ENCODE measurements at places on chromosomes 4 and X.

DNA sequence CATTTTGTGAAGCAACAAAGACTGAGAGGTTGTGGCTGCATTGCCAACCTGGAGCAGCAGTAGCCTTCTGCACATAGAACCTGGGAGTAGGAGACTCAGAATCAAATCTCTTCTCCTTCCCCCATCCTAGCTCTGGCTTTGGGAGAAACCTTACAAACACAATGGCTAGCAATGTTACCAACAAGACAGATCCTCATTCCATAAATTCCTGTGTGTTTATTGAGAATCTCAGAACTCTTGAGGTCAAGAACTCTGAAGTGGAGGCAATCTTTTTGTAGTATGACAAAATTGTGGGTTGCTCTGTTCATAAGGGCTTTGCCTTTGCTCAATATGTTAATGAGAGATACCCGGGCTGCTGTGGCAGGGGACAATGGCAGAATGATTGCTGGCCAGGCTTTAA, 406.7 kb upstream of the SPANXN1 start:
- DNase-seq = no peak

- peak; percentile 36 for DNase-seq
These were observed at the start of gene GSPT2 for GRCh38 chrX:51743179-51743957. GSPT2 (plus strand) TSS chrX:51743442; CDS start chrX:51743627, 185 bp downstream.

GRCh38 chr4:158788516-158788915, 19.7 kb downstream of the FNIP2 start:
- DNase-seq = no peak

GRCh38 chr4:168888715-168889215, 121.3 kb downstream of the CBR4 start:
- DNase-seq = no peak

GRCh38 chrX:47577901-47578300, 4.3 kb upstream of the TIMP1 start:
- no peak for DNase-seq

GRCh38 chr4:185500576-185500975, 29.0 kb upstream of the CCDC110 start:
- DNase-seq = no peak

DNA sequence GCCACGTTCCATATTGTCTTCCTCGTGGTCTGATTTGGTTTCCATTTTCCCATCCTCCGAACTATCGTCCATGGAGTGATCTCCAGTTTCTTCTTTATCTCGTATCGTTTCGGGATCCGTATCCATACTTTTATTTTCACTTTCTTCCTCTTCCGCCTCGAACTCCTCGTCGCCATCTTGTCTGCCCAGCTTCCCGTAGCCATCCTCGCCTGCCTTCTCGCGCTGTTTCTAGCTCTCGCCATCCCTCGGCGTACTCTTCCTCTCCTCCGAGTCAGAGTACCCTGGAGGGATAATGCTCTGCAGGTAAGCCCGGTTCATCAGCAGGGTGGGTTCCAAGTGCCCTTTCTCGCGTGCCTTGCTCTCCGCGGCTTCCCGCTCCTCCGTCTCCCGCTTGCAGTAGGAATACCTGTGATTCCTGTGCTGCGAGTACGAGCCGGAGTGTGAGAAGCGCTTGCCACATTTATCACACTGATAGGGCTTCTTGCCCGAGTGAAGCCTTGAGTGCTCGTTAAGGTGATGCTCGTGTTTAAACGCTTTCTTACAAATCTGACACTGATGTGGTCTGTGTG, 134.5 kb upstream of the TAPT1 start:
- DNase-seq = no peak

DNA sequence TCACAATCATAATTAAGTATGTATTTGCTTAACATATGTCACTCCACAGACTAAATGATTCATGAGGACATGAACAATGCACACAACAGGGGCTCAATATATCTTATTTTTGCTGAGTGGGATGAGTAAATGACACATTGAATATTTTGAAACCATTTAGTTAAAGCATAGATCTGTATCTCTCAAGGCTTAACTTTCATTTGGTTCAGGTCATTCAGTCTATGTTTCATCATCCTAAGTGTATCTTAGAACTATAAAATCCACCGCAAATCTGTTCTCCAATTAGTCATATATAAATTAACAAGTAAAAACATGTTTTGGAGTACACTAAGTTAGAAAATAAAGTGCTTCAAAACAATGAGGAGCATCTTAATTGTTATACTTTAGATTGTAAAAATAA, 45.8 kb downstream of the AREG start:
- no peak for DNase-seq

DNA sequence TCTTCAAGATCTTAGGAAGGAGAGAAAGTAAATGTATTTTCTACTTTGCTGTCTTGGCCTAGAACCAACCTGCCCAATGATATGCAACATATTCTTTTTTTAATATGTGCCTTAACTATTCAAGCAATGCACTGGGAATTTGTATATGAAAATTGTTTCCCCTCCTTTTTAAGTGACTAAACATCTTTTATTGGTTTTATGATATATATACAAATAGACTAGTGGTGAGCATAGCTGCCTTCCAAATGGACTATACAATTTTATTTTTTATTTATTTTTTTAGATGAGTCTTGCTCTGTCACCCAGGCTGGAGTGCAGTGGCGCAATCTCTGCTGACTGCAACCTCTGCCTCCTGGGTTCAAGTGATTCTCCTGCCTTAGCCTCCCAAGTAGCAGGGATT, 10.3 kb downstream of the NOCT start:
- no peak for DNase-seq

GRCh38 chr4:7699031-7699430, 240.6 kb downstream of the AFAP1 start:
- no peak for DNase-seq

DNA sequence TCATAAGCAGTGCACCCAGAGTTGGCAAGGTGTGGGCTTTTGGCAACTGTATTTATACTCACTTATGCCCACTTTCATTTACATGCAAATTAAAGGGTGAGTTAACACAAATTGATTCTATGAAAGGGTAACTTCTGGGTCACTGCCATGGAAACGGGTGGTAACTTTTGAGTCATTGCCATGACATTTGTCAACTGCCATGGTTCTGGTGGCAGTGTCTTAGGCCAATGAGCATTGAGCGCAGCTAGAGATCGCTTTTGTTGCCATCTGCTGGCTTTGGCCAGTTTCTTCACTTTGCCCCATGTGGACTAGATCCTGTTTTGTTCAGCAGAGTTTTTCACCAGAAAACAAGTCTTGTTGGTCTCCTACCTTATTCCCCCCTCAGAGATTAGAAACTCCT, 170.8 kb upstream of the NUDT6 start:
- DNase-seq = no peak

Measured in NCI-H1105 (cell line).